G401 (cell line): ENCODE measurements at places on chromosomes 3 and 15.

DNA sequence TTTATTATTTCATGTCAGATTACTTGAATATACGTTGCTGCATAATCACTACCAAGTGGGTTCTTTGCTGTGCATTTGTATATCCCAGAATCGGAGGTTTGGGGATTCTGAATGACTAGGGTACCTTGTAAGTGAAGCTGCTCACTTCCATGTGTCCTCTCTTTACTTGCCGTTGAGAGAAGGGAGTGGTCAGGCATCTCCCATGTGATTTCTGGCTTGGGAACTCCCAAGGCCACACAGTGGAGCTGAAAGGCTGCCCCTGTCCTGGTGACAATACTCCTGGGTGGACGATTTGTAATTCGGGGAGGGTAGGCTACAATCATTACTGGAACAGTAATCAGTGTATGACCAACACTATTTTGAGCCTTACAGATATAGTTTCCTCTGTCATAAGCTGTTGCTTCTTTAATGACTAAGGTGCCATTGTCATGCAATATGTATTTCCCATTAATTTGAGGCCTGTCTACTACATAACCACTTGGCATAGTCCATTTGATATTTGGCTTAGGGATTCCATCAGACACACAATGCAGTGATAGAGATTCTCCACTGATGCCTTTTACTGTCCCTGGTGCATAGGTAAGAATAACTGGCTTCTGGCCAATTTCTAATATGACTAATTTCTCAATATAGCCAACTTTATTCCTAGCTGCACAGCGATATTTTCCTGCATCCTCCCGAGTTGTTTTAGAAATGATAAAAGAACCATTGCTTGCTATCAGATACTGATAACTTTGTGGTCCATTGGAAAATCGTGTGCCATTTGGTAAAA lies 24.0 kb downstream of the IGSF10 start:
- no peak for DNase-seq

GRCh38 chr3:188111002-188111584 lies 42.9 kb upstream of the LPP start:
- no peak for DNase-seq

GRCh38 chr15:25058080-25058785 lies 103.4 kb downstream of the SNRPN start:
- DNase-seq = no peak

GRCh38 chr3:149512073-149512782 lies 37.7 kb downstream of the TM4SF4 start:
- DNase-seq = peak; percentile 77

- peak; percentile 39 for DNase-seq
Observed at GRCh38 chr15:34436956-34437442, 609 bp downstream of the GOLGA8A start.

- DNase-seq = no peak
Observed at GRCh38 chr15:95898761-95899160, 431.7 kb upstream of the NR2F2 start.

GRCh38 chr3:62548528-62549205 lies 175.3 kb upstream of the FEZF2 start:
- no peak for DNase-seq

DNA sequence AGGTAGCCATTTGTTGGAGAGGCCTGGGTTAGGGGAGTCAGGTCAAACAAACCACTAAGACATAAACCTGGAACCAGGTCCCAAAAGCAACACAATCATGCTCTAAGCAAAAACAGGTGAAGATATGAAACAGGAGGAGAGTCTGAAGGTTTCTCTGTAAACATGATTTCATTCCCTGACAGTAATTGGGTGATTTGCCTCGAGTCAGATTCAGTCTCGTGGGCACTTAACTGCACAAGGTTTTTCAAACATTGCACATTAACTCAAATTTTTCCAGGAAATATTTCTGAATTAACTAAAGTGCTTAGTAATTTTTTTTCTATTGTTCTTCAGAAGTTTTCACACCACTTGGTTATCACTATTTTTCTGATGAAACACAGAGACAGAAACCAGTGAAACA lies 27.8 kb downstream of the RORA start:
- no peak for DNase-seq

DNA sequence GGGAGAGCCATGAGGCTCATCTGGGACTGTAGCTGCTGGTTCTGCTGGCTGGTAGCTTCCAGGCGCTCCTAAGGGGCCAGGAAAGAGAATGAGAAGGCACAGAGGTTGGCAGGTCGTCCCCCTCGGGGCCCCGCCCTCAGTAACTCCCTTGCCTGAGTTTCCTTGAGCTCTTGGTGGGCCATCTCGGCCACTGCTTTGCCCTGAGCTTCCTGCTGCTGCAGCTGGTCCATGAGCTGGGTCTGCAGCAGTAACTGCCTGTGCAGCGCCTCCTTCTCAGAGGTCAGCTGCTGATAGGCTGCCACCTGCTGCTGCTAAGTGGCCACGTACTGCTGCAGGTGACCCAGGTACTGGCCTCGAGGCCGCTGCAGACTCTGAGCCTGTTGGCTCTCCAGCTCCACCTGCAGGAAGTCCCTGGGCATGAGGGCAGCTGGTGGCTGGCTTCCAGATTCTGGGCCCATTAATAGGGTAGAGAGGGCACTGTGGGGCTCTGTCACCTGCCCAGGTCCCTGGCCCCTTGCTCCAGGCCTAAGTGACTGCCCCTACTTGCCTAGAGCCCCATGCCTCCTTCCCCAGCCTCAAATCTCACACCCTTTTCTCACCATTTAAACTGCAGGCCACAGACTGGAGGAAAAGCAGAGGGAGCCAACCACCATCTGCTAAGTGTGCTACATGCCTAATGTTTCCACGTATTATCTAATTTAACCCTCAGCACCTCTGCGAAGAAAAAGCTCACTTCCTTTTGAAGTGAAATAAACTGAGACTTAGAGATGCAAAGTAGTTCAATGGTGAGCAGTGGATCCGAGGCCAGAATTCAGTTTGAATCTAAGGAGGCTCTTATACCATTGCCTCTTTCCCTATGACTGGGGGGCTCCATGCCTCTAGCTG lies 10.8 kb upstream of the VPS33B start:
- DNase-seq = peak; percentile 47

DNA sequence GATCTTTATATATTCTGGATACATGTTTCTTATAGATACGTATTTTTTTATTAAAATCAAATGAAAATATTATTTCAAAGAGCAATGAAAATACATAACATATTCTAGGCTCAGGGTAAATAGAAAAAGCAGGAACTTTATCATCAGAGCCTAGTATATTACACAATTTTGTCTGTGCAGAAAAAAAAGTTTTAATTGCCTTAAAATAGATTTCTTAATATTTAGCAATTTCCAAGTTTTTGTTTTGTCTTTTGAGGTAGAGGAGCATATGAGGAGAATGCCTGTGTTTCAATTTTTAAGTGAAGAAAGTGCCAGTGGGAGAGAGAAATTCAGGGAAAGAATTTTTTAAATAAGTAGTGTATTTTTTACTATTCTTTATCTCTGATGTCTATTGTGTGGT lies 10.5 kb downstream of the CAPN7 start:
- DNase-seq = no peak
